ENCODE measurements at places on chromosomes 13 and 19.

- peak; percentile 2 for DNase-seq
Observed at GRCh38 chr13:24511816-24512196, 772 bp downstream of the PARP4 start.

DNA sequence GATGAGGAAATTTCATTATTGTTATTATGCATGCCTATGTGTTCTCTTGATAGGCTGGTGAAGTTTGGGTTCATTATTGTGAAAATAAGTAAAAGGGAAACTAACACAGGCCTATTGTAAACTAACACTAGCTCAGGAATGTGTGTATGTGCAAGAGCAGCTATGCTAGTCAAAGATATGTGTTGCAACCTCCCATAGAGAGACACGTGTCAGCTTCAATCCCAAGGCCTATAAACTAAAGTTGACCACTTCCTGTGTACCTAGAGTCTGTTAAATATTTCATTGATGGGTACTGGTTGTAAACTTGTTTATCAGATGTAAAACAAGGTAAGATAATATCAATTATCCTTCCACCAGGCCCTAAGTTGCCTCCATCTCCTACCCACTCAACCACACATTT is 44.7 kb upstream of the ZNF30 start:
- DNase-seq, result no peak

DNA sequence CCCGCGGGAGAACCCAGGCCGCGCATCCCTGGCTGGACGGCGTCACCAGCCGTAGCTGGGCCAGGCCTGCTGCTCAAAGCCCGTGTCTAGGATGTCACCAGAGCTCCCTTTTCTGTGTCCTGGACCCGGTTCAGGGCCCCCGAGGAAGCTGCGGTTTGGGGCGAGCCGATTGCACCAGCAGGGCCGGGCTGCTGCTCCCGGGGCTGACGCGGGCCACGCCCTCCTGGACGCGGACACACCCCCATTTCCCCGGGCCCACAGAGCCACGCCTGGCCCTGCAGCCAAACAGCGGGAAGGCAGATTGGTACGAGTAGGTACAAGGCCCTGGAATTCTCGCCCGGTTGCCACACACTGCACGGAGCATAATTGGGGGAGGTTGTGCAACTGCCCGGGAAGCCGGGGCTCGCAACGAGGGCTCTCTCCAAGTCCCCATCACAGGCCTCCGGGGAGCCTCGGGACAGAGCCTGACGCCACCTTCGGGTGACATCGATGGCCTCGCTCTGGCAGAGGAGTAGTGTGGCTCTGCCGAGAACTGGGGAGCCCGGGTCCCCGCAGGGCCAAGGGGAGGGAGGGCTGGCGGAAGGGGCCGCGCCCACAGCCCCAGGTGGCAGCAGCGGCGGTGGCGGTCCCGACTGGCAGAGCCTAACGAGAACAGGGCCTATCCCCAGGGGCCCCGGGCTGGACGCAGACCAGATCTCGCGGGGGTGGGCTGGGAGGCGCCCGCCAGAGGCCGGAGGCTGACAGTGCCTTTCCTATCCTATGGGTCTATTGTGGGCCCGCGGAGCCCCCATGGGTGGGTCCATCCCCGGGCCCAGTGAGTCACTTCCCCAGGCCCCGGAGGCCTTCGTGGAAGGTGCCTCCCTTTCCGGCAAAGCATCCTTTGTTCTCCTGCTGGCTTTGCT is 23.5 kb downstream of the KCTD15 start:
- DNase-seq, result peak; percentile 65

GRCh38 chr13:51212758-51213157 is 9.4 kb upstream of the FAM124A start:
- DNase-seq, result no peak

DNA sequence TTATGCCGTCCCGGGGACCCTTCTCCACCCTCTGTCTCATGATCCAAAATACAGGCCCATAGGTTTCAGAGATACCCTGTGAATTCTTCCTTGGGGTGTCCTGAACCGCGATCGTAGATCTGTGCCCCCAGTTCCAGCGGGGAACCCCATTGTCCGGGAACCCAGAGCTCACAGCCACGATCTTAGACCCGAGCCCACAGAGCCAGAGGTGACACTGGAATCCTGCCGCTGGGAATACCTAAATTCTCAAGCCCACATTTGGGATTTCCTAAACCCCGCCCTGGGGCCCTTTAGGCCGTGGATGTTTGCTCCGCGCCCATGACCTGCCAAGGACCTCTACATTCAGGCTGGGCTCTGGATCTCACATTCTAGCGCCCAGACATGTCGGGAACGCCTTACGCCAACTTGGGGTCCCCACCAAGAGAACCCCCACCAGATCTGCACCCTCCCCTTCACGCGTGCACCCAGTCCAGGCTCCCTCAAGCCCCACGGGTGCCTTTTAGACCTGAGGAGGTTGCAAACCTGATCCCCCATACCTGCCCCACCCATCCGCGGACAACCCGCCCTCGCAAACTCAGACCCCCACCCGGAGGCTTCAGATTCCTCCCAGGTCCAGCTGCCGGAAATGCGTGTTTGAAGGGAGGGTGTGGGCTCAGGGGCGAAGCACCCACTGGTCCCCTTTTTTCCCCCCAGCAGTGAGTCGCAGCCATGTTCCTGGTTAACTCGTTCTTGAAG is 605 bp downstream of the CAPNS1 start:
- DNase-seq, result no peak

DNA sequence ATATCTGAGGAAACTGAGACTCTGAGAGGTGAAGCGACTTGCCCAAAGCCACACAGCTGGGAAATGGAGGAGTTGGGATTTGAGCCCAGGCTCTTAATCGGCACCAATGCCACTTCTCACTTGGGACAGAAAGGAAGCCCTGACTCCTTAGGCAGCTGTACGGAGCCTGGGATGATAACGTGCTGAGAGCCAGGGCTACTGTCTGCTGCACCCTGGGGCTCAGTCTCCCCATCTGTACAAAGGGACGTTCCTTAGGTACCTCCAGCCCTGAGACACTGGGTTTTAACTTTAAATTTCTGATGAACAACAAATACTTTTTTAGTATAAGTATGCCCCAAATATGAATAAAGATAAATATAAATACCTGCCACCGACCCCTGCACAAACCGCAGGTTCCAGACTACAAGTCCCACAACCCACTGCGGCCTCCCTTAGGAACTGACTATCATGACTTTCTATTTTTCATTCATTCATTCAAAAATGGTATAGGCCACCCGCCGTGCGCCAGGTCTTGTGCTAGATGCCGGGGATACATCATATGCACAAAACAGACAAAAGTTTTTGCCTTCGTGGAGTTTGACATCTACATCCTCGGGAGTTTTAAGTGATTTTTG is 776 bp upstream of the NCLN start:
- DNase-seq, result no peak

DNA sequence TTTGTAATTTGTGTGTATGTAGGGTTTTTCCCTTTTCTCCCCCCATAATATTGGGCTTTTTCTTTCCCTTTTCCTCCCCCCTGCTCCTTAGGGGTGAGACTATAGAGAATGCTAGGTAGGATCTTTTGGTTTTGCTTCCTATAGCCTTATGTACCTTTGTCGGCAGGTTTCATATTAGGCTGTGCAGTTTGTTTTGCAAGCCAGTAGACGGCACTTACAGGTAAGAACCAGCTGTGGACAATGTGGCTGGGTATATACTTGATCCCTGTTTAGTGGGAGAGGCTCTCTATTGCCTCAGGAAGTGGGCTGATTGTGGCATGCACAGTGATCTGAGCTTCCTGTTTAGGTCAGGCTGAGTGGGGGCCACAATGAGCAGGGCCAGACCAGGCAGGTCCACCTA is 359.2 kb upstream of the OBI1 start:
- no peak for DNase-seq
